CMK (cell line): ENCODE measurements at places on chromosomes 3 and 15.

- DNase-seq: no peak
Measured at GRCh38 chr3:64321747-64322146, 96.5 kb upstream of the PRICKLE2 start.

DNA sequence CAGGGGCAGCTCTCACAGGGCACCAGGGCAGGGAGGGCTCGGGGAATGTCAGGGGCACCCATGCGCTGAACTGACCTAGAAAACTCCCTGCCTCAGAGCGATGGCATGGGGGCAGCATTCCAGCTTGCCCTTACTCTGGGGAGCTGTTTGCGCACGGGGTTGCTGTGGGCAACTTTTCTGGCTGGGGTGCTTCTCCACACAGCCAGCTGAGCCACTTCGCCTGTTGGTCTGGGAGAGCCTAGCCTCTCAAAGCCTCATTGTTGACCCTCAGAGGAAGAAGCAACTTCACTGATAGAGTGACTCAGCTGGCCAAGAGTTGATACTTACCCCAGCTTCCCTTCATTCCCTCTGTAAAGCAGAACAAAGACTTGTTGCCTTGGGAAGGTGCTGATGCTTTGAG lies 42.6 kb upstream of the MRPS22 start:
- DNase-seq: no peak

DNA sequence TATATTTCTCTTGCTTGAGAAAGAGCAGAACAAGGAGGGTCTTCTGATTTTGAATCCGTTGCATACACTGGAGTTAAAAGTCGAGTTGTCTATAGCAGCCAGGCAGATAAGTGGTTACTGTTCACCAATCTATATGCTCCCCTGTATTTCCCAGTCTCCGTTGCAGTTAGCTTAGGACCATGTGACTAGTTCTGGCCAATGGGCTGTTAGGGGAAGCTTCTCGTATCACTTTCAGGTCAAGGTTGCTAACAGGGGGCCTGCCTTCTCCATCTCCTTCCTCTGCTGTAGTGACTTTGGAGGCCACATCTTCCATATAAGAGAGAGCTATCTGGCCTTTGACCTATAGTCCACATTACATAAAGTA lies 188.5 kb upstream of the KBTBD8 start:
- DNase-seq: no peak

GRCh38 chr15:59276225-59277178 lies 69.9 kb downstream of the LDHAL6B start:
- DNase-seq: no peak

- DNase-seq: no peak
Measured at GRCh38 chr3:48387634-48388033, 15.6 kb downstream of the FBXW12 start.

DNA sequence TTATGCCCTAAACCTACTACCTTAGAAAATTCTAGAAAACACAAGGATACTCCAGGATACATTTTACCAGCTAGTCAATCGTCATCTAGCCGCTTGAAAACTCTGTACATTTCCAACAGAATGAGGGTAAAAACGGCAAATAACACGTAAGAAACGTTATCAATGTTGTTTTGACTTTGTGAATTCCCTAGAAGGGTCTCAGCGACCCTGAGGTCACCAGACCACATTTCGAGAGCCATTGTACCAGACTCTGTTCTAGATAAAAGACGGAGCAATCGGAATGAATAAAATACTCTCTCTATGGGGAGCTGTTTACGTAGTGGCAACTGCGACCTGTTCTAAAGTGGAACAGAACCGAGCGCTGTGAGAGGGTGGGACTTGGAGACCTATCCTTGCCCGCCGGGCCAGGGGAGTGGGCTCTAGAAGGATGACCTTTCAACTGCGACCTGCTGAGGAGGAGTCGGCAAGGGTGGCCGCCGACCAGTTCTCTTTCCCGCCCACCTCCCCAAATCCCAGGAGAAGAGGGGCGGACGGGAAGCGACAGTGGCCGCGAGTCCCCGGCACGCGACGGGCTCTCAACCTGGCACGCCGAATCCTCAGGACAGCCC lies 778 bp upstream of the AP4E1 start:
- peak; percentile 39 for DNase-seq

DNA sequence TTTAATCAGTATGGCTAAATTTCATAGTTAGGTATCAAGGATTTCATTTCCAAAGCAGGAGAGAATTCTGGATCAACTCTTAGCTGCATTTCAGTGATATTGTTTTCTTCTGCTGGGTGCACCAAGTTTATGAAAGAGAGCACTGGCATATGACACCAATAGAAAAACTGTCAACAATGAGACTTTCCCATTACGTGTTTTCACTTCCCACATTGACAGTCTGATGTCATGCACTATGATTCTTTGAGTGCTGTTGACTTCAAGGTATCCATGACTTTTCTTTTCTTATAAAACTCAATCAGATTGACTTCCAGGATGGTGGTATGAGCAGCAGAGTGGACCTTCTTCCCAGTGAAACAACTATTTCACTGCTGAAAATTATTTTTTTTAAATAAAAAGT lies 476.1 kb downstream of the EDEM1 start:
- no peak for DNase-seq

DNA sequence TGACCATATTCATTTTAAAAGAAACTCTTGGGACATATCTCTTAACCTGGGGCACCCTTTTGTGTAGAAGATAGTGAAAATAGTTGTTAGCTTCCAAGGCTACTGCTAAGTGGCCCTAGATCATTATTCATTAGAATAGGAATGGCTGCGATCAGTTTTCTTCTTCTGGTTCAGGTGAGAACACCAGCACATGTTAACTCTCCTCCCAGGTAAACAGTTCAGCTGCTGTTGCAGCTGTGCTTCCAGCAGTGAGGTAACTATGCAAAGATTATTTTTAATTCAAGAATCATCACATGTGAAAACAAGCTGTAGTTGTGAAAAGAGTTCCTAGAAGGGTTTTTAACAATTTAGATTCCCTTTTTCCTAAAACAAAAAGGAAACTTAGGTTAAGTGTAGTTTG lies 43.3 kb downstream of the ZPLD1 start:
- no peak for DNase-seq

- DNase-seq: no peak
Measured at GRCh38 chr3:11118181-11118682, 36.1 kb upstream of the HRH1 start.

DNA sequence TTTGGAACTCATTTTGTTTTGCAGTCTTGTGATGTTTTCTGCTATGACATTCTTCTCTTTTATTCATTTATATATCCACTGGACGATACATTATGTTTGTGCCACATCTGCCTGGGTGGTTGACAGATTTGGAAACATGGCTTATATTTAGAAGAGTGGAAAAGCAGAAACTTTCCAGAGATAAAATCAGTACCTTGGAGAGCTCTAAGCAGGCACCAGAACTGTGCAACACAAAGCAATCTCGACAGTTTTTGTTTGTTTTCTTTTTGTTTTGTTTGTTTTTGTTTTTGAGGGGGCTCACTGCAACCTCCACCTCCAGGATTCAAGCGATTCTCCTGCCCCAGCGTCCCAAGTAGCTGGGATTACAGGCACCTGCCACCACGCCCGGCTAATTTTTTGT lies 45.5 kb downstream of the SYN2 start:
- DNase-seq: no peak

- no peak for DNase-seq
Measured at GRCh38 chr3:143881095-143881494, 32.8 kb upstream of the SLC9A9 start.

GRCh38 chr3:149648525-149648924 lies 9.3 kb downstream of the WWTR1 start:
- no peak for DNase-seq
